Endodermal cell (in vitro differentiated cells): ENCODE measurements at places on chromosomes 5 and 9. TPM values are rescaled to one million over a fixed set of nuclear protein-coding genes. Genes with fewer than 3 reads are reported as not detected.
A peak's percentile ranks its signal among the peaks of the same experiment; 100 is the strongest.

Gene BTNL9
- total RNA-seq = not detected in 2 replicates

Gene PFN3
- not detected in 3 replicates for total RNA-seq

Gene ANXA6
- total RNA-seq = 202 to 214 TPM (median 204 TPM) in 3 replicates

DNA sequence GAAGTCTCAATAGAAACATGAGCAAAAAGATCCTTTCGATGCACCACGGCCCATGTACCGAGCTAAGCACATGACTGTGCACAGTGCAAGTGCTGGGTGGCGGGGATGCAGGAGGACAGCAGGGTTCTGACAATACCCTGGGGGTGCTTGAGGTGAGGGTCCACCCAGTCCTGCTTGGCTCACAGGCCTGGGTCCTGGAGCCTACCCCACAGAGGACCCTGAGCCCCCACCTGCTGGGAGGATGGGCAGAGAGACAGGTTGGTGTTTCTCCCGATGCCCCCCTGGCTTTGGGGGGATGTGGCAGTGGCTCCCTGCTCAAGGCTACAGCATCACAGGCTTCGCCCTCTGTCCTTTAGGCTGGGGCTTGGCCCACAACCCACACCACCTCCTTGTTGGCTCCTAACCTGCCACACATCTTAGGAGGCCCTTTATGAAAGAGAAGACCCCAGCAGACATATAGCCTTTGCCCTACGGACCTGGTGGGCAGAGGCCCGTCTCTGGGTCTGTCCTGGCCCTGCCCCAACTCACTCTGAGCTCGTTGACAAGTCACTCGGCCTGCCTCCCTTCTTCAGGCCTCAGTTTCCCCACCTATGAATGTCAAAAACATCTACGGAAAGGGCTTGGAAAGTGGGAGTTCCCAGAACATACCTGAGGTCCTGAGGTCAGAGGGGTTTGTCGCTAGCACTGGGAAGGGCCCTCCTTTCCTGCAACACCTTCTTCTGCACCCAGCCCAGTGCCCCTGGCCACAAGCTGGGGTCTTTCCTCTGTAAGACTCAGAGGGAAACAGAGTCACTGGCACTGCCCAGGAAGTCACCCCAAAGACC is 50.3 kb downstream of the BARX1 start:
- DNase-seq = peak; percentile 18

GRCh38 chr5:3386637-3387036 is 209.0 kb upstream of the IRX1 start:
- no peak for DNase-seq

- no peak for DNase-seq
Measured at GRCh38 chr9:281741-282645, 67.3 kb downstream of the DOCK8 start.

DNA sequence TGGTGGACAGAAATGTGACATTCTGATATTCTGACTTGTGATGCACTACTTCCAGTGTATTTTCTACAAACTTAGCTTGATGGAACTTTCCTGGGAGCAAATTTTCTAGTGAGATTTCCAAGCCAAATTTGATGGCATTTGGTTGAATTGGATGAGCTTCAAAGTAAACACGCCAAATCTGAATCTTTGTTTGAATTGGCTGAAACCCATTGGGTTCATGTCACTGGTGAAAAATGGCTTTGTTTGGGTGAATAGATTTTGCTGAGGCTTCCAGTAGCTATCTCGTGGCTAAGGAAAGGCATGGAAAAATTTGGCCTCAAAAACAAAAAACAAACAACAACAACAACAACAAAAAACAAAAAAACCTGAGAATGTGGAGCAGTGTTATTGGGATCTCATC is 271.1 kb upstream of the RPS23 start:
- DNase-seq = no peak

- no peak for DNase-seq
Measured at GRCh38 chr9:97487861-97488260, 13.6 kb upstream of the TMOD1 start.

- peak; percentile 67 for DNase-seq
Measured at GRCh38 chr5:132258102-132259068, 889 bp downstream of the PDLIM4 start.

DNA sequence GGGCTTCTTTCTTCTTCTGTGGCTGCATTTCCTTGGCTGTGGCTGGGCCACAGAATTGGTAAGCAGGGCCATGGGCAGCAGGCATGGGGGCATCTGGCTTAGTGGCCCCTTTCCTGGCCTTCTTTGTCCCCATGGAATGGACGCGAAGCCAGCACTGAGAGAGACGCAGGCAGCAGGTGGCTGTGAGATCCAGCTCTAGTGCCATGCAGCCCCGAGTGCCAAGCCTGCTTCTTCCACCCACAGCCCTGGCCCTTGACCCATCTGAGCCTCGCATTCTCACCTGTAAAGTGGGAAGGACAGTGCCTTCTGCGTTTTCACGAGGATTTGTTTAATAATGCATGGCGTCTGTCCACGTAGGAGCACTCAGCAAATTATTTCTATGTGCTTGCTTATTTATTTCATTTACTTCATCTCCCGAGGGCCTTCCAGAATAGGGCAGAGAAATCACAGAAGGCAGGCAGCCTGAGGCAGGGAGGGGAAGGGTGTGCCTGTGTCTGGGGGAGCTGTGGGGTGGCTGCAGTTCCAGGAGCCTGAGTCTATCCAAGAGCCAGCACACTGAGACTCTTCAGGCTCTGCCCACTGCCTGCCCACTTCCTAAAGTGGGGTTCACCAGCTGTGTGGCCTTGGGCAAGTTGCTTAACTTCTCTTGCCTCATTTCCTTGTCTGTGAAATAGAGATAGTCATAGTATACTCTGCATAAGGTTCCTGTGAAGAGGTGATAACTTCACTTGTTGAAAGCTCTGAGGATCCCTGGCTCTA is 55.2 kb downstream of the NTNG2 start:
- no peak for DNase-seq

- DNase-seq = no peak
Measured at GRCh38 chr5:145925353-145925752, 11.0 kb upstream of the SH3RF2 start.

- no peak for DNase-seq
Measured at GRCh38 chr9:90547896-90548295, 94.7 kb downstream of the DIRAS2 start.

DNA sequence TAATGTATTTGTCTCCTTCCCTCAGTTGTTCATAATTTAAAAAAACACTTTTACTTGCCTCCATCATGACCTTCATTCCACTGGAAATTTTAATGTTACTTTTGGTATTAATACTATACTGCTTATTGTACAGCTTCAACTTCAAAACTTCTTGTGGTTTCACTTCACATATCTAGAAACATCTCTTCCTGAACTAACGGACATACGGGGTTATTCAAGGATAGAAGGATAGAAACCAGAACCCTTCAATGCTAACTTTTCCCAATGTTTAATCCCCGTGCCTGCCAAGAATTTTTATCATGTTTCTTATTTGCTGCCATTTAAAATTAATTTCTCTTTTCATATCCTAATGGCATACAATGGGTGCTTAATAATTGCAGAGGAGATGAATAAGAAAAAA is 36.3 kb upstream of the SETD9 start:
- DNase-seq = no peak
